ENCODE measurements at places on chromosomes 12 and 14. TPM values are rescaled to one million over a fixed set of nuclear protein-coding genes. Genes with fewer than 3 reads are reported as not detected.

The PSMB5 gene
- 234 TPM for total RNA-seq

The SPTB gene
- total RNA-seq: not detected

The WDR89 gene
- total RNA-seq: 5.7 TPM

The TMEM30B gene
- 0.16 TPM for total RNA-seq

The KRT83 gene
- not detected for total RNA-seq

Measured in epithelial cell of alveolus of lung (primary cell).